Stomach (tissue), 19 donors: ENCODE measurements at places on chromosomes 16 and 17. TPM values are rescaled to one million over a fixed set of nuclear protein-coding genes. Genes with fewer than 3 reads are reported as not detected.

The ADAP2 gene
- 8.8 TPM for total RNA-seq

The GRAPL gene
- total RNA-seq: not detected

The KCNH6 gene
- total RNA-seq: 2.3 TPM

The EIF4A3 gene
- total RNA-seq: 49.7 TPM

The HOXB6 gene
- 18.0 TPM for total RNA-seq
